ENCODE measurements at places on chromosomes 12 and 14. TPM values are rescaled to one million over a fixed set of nuclear protein-coding genes. Genes with fewer than 3 reads are reported as not detected.
A peak's percentile ranks its signal among the peaks of the same experiment; 100 is the strongest.

DNA sequence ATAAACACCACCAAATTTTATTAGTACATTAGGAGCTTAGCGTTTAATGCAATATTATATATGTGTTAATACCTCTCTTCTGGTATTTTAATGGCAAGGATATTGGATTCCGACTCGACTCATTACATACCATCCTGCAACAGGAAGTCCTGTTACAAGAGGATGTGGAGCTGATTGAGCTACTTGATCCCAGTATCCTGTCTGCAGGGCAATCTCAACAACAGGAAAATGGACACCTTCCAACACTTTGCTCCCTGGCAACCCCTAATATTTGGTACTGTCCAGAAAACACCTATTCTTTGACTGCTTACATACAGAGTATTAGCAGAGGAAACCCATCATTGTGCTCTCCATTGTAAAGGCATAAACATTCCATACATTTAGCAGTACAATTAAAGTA is 45.2 kb downstream of the VEZT start:
- H3K36me3 ChIP-seq: peaks cover 6% of the 10 kb centered on the region
- no peak for DNase-seq
- H3K27ac ChIP-seq: no peak overlapping the region
- H3K4me1 ChIP-seq: no peaks in the 10 kb centered on the region
- no peaks in the 10 kb centered on the region for H3K27me3 ChIP-seq
- H3K4me3 ChIP-seq: no peak overlapping the region

GRCh38 chr12:114408471-114408885 is 2.5 kb upstream of the TBX5 start:
- peaks cover 95% of the 10 kb centered on the region for H3K27me3 ChIP-seq
- DNase-seq: no peak
- H3K4me3 ChIP-seq: no peak overlapping the region
- no peak overlapping the region for H3K27ac ChIP-seq
- H3K36me3 ChIP-seq: no peaks in the 10 kb centered on the region
- H3K4me1 ChIP-seq: no peaks in the 10 kb centered on the region

DNA sequence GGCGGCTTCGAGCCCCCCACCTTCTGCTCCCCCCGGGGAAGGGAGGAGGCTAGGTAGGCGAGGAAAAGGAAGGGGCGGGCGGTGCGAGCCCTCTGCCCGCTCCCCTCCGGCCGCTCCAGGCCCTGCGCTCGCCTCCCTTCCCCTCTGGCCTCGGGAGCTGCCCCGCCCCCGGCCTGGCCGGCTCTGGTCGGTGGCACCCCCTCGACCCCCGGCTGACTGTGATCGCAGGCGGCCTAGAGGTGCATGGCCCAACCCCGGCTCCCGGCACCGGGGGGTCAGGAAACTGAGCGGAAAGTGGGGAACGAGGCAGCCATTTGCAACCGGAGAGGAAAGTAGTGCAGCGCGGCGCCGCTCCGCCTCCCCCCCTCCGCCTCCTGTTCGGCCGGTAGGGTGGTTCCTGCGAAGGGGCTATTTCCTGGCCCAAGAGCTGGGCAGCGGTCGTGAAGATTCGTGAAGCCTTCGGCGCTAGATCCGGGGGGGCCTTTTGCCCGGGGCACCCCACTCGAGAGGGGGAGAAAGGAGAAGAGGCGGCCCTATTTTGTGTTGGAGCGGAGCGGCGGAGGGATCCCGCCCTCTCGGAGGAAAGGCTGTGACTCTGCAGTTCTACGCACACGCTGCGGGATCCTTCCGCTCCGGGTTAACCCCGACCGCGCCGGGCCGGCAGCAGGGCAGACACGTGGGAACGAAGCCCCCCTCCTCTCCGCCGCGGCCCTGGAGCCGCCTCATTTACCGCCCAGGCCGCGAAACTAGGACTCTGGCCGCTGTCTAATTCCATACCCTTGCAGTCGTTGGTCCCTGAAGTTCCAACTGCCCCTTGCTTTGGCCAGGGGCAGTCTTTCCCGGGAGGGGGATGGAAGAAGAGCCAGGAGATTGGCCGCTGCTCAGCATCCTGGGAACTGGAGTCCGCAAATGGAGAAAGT is at the start of gene KMT2D:
Gene KMT2D, minus strand, starts transcription at position 558 of the 920 bp plus-strand sequence. CDS start 5,470 bp downstream, outside the sequence.
- DNase-seq: peak; percentile 97
- H3K4me3 ChIP-seq: peak within 1 kb of the TSS; percentile 92
- H3K4me1 ChIP-seq: peaks cover 39% of the 10 kb centered on the region

DNA sequence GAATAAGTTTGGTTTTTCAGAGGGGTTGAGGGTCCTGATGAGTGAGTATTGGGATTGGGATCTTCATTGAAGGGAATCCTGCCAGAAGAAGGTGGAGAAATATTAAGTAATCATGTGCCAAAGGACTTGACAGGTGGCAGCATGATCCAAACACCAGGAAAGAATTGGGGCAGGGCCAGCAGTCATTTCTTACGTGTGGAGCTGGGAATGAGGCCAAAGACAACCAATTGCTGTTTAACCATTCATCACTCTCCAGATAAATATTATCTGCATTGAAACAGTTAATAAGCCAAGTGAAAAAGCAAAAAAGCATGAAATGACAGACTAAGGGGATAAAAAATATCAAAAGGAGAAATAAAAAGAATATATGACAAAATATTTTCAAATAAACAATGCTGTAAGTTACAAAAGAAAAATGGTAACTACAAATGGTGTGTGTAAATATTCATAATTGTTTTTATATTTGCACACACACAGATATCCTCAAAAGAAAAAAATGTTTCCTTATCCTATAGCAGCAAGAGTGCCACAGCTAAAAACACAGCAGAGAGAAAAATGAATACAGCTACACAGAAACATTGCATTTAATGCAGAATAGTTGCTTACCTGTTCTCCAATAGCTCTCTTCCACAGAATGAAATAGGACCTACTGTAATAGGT is 26.2 kb downstream of the C2CD5 start:
- H3K4me3 ChIP-seq: no peak overlapping the region
- H3K4me1 ChIP-seq: peaks cover 4% of the 10 kb centered on the region
- no peaks in the 10 kb centered on the region for H3K27me3 ChIP-seq
- H3K27ac ChIP-seq: no peak overlapping the region
- peaks cover 2% of the 10 kb centered on the region for H3K36me3 ChIP-seq
- DNase-seq: peak; percentile 53

DNA sequence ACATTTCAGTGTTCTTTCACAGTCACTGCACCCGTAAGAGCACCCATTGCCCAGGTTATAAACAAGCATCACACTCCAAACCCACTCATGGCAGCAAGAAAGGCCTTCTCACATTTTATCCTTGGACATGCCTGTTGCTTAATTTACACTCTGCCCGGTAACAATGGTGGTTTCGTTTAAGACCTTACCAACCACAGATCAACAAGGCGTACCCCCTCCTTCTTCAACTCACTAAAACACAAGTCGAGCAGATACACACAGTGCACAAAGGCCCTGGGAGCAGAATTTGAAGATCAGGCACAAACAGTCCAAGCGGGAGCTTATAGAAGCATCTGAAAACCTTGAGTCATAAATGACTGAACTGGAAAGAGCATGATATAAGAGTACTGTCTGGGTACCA is 98.1 kb downstream of the GALC start:
- no peak for DNase-seq
- H3K36me3 ChIP-seq: no peaks in the 10 kb centered on the region
- peaks cover 2% of the 10 kb centered on the region for H3K27me3 ChIP-seq
- no peak overlapping the region for H3K4me3 ChIP-seq

GRCh38 chr14:75098682-75099081 is 28.2 kb downstream of the NEK9 start:
- H3K4me3 ChIP-seq: no peak overlapping the region
- H3K27me3 ChIP-seq: no peaks in the 10 kb centered on the region
- no peak overlapping the region for H3K27ac ChIP-seq
- no peaks in the 10 kb centered on the region for H3K4me1 ChIP-seq
- peaks cover 29% of the 10 kb centered on the region for H3K36me3 ChIP-seq

Gene CCT2
- total RNA-seq: 262 TPM

Gene NDRG2
- 12.6 TPM for total RNA-seq

Measured in astrocyte (in vitro differentiated cells and primary cell).